Neural crest cell (in vitro differentiated cells): ENCODE measurements at places on chromosomes 7 and 10. TPM values are rescaled to one million over a fixed set of nuclear protein-coding genes. Genes with fewer than 3 reads are reported as not detected.

The GPRIN2 gene
- total RNA-seq = 1.4 and 1.5 TPM in 2 replicates

The BTBD16 gene
- total RNA-seq = not detected in 2 replicates

The RNF32 gene
- 1.2 and 1.4 TPM in 2 replicates for total RNA-seq

The SPDYE16 gene
- total RNA-seq = 0.35 TPM in 1 of 2 replicates, not detected in the other

The GPER1 gene
- 0.91 and 1.1 TPM in 2 replicates for total RNA-seq

GRCh38 chr10:129790715-129791446 is 173.2 kb downstream of the EBF3 start:
- peaks cover 3% of the 10 kb centered on the region for H3K4me1 ChIP-seq
- no peak overlapping the region for H3K4me3 ChIP-seq
- no peak for DNase-seq
- H3K36me3 ChIP-seq = peaks cover 12% of the 10 kb centered on the region
- no peak overlapping the region for H3K27ac ChIP-seq

GRCh38 chr7:101557421-101557820 is 71.7 kb downstream of the MYL10 start:
- H3K27ac ChIP-seq = no peak overlapping the region
- H3K4me1 ChIP-seq = peaks cover 18% of the 10 kb centered on the region
- no peak for DNase-seq

DNA sequence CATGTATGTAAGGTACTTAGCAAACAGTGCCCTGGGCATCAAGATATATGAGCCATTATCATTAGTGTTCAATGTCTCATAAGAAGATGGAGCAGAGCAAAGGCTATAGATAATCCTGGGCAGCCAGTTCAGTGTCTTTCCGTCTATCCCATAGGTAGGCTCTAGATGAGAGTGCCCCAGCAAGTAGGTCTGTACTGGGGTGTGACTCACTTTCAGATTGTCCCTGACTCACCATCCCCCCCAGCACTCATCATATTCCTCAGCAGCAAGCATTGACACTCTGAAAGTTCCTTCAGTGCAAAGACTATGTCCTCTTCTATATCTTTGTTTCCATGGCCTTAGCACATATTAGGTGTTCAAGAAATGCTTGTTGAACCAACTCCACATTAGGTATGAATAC is 20.0 kb upstream of the FAM204A start:
- no peak overlapping the region for H3K27ac ChIP-seq
- H3K36me3 ChIP-seq = peaks cover 2% of the 10 kb centered on the region
- H3K27me3 ChIP-seq = peaks cover 4% of the 10 kb centered on the region
- DNase-seq = no peak
- peaks cover 4% of the 10 kb centered on the region for H3K4me1 ChIP-seq
- no peak overlapping the region for H3K4me3 ChIP-seq

DNA sequence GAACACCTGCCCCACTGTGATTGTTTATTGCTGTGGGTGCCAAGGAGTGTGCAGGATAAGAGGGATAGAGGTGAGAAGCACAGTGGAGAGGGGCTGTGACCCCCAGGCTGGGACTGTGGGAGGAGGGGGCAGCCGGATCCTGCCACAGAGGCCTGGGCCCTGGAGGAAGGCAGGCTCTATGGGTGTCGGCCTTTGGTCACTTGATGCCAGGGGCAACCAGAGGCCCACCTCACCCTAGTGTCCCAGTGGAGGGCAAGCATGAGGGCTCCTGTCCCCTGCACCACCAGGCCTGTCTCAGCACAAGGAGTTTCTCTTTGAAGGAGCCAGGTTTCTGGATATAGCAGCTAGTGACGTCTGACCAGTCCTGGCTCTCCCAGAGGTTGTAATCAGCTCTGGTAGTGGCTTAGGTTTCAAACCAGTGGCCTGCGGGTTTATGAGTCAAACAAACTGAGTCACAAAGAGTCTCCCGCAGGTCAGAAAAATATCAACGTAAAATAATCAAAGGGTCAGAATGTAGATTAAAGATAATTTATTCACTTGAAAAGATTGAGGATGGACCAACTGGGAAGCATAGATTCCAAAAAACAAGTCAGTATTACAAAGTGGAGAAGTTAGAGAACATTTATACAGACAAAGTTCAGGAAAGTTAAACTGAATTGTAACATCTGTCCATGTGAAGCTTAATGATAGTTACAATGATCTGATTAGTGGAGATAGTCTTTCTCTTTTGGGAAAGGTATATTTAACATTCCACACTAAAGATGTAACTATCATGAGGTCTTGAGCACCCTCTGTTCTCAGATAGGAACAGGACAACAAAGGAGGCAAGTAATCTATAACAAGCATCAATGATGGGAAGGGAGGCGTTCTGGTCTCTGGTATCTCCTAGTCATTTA is 37.2 kb upstream of the ZNF488 start:
- H3K36me3 ChIP-seq = no peaks in the 10 kb centered on the region
- peaks cover 16% of the 10 kb centered on the region for H3K4me1 ChIP-seq
- H3K27ac ChIP-seq = peak overlapping the region; percentile 88
- DNase-seq = no peak
- H3K27me3 ChIP-seq = no peaks in the 10 kb centered on the region
- no peak overlapping the region for H3K4me3 ChIP-seq

- H3K27me3 ChIP-seq = no peaks in the 10 kb centered on the region
- peaks cover 56% of the 10 kb centered on the region for H3K4me1 ChIP-seq
- H3K27ac ChIP-seq = peak overlapping the region; percentile 66
- H3K36me3 ChIP-seq = no peaks in the 10 kb centered on the region
These were observed 46.3 kb downstream of the PKD1L1 start for GRCh38 chr7:47902013-47902412.

DNA sequence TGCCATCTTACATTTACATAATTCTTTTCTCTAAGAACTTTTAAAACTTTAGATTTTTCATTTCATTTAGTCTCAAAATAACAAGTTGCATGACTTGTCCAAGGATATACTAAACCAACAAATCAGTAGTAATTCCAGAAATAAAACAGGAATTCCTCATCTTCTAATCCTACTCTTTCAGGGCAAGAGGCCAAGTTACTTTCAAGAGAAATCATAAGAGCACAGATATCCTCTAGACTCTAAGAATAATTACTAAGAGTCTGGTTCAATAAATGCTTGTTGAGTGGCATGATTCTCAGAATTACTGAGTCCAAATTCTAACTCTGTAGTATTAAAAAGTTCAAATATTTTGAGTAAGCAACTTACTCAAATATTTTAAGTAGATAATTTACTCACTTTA is 12.9 kb downstream of the PDZD8 start:
- no peak overlapping the region for H3K4me3 ChIP-seq
- no peak overlapping the region for H3K27ac ChIP-seq
- no peaks in the 10 kb centered on the region for H3K27me3 ChIP-seq
- DNase-seq = no peak
- peaks cover 10% of the 10 kb centered on the region for H3K4me1 ChIP-seq
- H3K36me3 ChIP-seq = no peaks in the 10 kb centered on the region

DNA sequence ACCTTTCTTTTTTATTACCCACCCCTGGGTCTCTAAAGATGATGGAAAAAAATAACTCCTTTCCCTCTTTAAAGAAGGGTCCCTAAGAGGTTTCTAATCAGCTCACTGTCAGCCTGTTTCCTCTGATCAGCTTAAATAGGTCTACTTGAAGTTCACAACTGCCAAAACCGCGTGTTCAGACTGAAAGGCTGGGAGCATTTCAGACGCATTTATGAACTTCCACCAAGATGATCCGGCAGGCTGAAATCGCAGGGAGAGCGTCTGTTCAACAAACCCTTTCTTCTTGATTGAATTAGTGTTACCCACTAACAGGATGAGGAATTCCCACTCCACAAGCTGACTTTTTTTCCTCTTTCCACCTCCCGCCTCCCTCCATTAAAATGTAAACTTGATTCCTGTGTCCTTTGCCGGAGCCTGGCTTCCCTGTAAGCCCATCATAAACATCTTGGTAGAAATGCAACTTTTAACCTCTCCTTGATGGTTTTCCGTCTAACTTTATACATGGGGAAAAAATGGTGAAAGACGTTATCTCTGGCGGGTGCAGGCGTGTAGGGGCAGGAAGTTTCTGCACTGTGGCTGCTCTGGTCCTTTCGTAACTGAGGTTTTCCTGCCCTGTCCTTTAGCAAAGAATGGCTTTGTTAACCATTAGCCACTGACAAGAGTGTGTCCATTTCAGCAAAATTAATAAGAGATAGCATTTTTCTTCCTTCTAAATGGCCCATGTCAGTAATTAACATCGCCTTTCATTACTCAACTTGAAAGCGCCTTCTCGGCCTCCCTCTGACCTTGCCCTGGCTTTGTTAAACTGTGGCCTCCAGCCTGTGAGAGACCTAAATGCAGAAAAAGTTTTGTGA is 130.7 kb downstream of the BAMBI start:
- no peaks in the 10 kb centered on the region for H3K27me3 ChIP-seq
- H3K4me1 ChIP-seq = peaks cover 64% of the 10 kb centered on the region
- peak overlapping the region; percentile 83 for H3K27ac ChIP-seq
- H3K4me3 ChIP-seq = peak overlapping the region; percentile 52

DNA sequence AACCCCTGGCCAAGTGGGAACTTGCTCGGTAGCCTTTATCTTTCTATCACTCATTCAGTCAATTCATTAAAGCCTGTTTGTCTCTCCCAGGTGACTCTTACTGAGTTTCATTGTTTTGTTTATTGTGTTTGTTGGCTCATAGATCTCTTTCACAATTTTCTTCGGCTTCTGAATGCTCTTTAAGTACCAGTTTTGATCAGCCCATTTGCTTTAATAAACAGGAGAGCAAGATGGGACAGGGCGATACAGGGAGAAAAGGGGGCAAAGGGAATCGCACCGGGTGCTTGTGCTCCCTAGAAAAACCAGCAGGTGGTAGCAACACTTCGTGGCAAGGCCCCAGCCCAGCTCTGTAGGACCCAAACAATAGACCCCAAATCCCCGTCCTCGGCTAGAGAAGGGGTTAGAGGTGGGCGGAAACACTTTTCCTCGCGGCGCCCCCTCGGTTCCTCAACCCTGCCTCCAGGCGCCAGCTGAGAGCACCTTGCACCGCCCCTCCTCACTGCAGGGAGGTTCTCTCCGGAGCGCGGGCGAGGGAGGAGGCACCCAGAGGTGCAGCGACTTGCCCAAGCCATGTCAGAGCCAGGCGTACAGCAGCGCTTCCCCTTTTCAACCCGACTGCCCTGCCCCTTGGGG is 1.0 kb upstream of the EPHB6 start:
- peaks cover 9% of the 10 kb centered on the region for H3K4me1 ChIP-seq
- peaks cover 31% of the 10 kb centered on the region for H3K27me3 ChIP-seq
- H3K36me3 ChIP-seq = no peaks in the 10 kb centered on the region

DNA sequence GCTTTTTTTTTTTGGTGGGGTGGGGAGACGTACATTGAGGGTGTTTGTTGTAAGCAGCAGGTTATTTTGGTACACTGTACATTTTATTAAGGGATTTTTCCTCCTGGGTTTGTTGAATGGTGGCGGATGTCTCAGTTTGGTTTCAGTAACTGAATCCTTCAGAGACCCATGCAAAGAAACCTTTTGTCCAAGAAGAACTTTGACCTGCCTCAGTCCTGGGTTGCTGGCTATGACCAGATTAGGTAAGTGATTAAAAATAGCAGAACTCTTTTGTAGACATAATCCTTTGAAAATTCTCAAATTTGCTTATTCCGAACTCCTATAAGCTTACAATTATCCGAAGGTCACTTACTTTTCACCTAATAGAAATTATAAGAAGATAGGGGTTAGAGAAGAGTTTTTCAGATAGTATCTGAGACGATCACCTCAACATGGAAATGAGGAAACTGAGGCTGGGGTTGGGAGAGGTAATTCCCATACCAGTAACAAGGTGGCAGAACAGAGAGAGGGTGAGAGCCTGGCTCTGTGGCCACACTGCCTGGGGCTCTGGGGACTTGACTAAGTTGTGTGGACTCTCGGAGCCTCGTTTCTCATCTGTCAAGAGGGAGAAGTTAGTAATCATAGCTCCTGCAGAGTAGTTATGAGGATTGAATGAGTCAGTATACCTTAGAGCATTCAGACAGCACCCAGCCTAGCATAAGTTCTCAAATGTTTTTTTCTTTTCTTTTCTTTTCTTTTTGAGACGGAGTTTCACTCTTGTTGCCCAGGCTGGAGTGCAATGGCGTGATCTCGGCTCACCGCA is 87.4 kb downstream of the CCNY start:
- DNase-seq = no peak
- no peaks in the 10 kb centered on the region for H3K36me3 ChIP-seq
- H3K27ac ChIP-seq = no peak overlapping the region
- peaks cover 71% of the 10 kb centered on the region for H3K4me1 ChIP-seq
- no peaks in the 10 kb centered on the region for H3K27me3 ChIP-seq
- H3K4me3 ChIP-seq = no peak overlapping the region

DNA sequence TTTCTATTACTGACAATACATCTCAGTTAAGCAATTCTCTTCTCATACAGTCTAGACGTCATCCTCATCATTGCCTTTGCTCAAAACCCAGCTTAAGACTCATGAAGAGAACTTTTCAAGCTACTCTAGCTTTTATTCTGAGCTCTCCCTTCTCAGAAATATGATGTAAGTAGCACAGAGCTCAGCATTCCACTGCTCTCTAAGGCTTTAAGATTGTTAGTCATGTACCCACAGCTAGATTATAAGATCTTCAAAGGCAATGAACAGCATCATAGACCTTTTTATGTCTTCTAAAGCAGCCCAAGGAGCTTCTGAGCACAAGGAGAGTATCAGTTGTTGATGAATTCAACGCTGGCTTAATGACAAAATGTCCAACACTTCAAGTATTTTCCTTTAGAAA is 119.3 kb downstream of the NRP1 start:
- no peak overlapping the region for H3K27ac ChIP-seq
- H3K4me3 ChIP-seq = no peak overlapping the region
- peaks cover 22% of the 10 kb centered on the region for H3K4me1 ChIP-seq
- H3K36me3 ChIP-seq = peaks cover 19% of the 10 kb centered on the region
